ENCODE measurements at places on chromosomes 13 and 19.

DNA sequence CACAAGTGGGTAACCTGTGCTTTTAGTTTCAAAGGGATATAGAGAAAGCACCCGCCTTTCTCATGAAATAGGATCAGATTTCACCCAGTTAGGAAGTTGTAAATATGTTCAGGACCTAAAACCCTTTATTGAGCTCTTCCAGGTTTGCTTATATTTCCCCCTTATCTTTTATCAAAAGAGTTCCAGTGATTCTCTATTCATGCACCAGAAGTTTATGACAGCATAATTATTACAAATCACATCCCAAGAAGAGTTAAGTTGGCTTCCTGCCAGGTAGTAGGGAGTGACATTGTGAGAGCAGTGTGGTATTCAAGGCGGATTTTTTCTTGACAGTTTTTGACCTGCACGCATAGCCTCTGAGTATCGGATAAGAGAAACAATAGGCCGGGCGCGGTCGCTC, 190.3 kb downstream of the STK24 start:
- DNase-seq: no peak

GRCh38 chr13:76271728-76272232, 614.4 kb downstream of the KCTD12 start:
- DNase-seq: no peak

- DNase-seq: no peak
These were observed 121.5 kb upstream of the SLC10A2 start for GRCh38 chr13:103187721-103188156.

DNA sequence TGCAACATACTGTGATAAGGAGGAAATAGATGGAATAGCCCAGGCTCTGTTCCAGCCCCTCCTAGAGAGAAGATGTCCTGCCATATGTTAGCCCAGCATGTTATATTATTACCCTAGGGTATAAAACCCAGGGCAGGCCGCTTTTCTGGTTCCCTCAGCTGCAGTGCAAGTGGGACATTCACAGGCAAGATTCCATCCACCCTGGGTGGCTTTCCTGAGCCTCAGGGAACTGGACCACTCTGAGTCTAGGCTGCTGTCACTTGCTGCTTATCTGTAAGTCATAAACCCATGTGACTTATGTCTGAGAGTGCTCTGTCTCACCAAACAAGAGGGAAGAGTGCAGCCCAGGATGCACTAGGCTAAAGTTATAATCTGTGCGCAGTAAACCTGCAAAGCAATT, 413.2 kb downstream of the MZT1 start:
- no peak for DNase-seq

GRCh38 chr13:51786425-51787265, 17.3 kb downstream of the DHRS12 start:
- DNase-seq: no peak

DNA sequence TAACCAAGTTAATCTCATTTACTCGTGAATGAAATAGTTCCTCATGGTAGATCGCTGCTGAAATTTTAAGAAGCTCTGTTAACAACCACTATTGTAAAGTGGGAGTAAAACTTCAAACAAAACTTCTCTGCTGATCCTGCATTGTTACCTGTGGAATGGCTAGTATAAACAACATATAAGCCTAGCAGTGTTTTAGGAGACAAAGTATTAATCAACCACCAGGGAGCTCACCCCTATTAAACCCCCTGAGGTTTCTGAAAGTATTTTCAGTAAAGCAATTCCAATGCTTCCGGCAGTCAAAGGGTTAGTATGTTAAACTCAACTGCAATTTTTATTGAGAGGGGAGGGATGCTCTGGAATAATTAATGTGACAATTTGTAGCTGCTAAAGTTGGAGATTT, 30.0 kb upstream of the PCDH17 start:
- DNase-seq: no peak

DNA sequence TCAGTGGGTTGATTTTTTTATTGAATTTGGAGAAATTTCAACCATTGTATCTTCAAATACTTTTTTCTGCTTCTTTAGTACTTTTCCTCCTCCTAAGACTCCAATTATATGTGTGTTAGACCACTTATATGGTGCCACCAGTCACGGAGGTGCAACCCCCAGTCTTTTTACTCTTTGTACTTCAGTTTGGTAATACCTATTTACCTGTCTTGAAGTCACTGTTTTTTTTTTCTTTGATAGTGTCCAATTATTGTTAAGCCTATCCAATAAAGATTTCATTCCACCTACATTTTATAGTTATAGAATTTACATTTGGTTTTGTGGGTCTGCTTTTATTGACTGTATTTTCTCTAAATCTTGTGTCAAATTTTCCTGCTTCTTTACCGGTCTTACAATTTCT, 14.9 kb downstream of the ZNF283 start:
- DNase-seq: no peak

GRCh38 chr19:1634242-1634937, 18.0 kb downstream of the TCF3 start:
- DNase-seq: no peak

- DNase-seq: no peak
These were observed at the start of gene PTGER1 for GRCh38 chr19:14475251-14476073. PTGER1 (minus strand) TSS chr19:14475354; CDS start chr19:14474320, 1,034 bp downstream.

- DNase-seq: no peak
These were observed 1.9 kb downstream of the GPR18 start for GRCh38 chr13:99256283-99256682.

DNA sequence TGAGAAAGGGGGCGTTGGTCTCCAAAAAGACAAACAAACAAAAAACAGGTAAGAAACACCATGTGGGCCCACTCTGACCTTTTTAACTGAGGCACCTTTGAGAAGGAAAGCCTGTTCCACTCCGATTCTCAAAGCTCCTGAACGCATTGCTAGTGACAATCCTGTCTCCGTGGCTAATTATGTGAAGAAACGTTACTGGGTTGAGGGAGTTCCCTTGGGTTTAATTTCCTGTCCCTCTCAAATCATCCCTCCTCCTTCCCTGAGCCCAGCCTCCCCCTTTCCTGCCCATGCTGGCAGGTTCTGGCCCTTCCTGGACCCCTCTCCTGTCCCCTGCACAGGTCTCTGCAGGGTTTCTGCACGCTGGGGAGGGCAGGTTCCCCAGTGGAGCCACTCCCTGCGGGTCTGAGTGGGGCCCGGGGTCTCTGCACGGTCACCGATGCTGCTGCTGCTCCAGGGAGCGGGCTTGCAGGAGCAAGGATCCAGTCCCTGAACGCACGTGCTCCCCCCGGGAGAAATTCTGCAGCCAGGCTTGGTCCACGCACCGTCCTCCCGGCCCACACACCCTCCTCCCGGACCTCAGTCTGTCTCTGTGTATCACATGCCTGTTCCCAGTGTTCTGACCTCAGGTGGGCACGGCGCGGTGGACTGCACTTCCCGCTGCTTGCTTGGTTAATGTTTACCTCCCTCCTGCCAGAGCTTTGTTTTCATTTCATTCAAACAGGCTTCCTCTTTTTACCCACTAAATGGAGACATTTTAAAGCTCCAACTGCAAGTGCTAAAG, 76.4 kb upstream of the MCF2L start:
- DNase-seq: no peak

DNA sequence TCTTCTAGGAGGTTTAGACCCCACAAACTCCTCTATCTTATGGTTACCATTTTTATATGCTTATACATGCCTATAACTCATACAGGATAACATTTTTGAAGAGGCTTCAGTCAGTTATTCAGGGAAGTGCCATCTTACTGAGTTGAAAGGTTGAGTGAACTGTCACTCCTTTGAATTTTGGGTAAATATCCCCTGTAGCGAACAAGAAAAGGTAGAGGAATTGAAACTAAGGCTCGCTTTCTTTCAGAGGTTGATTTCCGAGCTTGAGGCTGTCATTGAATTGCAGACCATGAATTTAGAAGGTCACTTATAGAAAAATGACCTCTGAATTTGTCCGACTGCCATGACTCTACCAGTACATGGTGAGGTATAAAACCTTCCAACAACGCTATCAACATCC, 35.1 kb downstream of the MICU2 start:
- no peak for DNase-seq

DNA sequence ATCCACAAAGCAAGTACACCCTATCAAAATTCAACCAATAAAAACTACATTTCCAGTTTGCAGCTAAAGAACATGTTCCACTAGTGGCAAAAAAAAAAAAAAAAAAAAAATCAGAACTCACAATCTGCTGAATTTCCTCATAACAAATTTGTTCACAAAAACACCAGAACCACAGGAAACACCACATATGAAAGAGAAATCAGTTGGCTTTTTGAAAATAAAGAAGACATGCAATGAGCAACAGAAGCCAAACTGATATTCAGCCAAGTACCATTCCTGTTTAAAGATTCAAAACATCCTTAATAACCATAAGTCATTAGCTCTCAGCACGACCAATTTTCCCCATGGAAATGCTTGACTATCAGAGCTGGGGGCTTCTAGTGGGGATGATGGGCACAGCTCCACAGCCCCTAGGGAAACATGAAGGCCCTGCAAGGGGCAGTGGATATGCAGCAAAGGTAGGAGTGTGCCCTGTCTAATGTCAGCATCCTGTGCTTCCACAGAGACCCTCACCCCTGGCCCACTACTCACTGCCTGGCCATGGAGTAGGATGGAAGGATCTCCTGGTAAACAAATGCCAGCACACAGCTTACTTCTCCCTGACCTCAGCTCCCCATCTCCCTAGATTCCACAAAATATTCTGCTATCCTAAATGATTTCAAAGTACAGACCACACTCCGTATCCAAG, 74.0 kb upstream of the DOCK9 start:
- no peak for DNase-seq

- no peak for DNase-seq
These were observed 34.4 kb downstream of the KLF2 start for GRCh38 chr19:16359074-16359473.

- DNase-seq: no peak
These were observed 126.8 kb upstream of the IRS2 start for GRCh38 chr13:109913186-109913585.

- DNase-seq: no peak
These were observed 5.7 kb downstream of the ATP4A start for GRCh38 chr19:35557539-35558399.

DNA sequence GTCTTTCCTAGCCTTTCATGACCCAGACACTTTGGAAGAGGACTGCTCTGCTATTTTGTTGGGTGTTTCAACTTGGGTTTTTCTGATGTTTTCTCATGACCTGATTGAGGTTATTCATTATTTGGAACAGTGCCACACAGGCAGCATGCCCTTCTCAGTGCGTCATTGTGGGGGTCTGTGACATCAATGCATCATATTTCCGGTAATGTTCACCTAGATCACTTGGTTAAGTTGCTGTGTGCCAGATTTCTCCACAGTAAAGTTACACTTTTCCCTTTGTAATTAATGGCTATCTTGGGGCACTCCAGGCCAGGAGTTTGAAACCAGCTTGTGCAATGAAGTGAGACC, 124.4 kb downstream of the SIPA1L3 start:
- no peak for DNase-seq

GRCh38 chr19:14167576-14168138, 31.3 kb upstream of the ASF1B start:
- DNase-seq: no peak
